Substantia nigra (tissue), 51 donors: ENCODE measurements at places on chromosomes 5 and 9.
A peak's percentile ranks its signal among the peaks of the same experiment; 100 is the strongest.

DNA sequence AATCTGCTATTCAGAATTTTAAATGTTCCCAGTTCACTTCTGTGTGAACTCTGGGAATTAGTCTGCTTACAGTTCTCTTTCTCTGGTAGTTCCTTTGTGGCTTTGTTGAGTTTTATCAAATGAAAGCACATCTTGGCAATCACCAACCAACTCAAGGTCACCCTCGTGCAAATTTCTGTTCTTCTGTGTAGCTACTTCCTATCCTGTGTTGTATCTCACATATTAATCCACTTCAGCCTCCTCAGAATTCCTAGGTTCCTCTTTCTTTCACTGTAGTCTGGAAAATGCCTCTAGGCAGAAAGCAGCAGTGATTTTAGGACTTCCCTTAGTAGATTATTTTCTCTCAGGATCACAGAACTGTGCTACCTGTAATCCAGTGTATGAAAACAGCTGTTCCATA is 100.3 kb downstream of the AUH start:
- DNase-seq = no peak

- DNase-seq = no peak
These were observed 112.9 kb upstream of the ELAVL2 start for GRCh38 chr9:23938908-23939307.

DNA sequence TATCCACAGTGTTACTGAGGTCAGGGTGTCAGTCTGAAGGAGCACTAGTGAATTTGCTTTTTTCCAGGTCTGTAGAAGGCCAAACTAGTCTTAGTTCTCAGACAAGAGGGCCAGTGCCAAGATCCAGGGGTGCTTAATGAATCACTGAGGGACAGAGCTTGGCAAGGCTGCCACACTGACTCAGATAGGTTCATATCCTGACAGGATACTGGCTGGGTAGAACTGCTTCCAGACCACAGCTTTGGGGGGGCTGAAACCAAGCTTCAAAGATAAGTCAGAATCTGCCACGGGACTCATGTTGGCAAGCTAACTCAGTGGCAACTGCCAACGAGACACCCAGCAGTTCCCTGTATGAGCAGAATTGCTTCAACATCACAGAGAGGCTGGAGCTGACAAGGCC is 1125.4 kb downstream of the EFNA5 start:
- no peak for DNase-seq

GRCh38 chr5:95107138-95107537 is 177.8 kb downstream of the MCTP1 start:
- no peak for DNase-seq

GRCh38 chr5:54457094-54457862 is 1.8 kb downstream of the HSPB3 start:
- no peak for DNase-seq

DNA sequence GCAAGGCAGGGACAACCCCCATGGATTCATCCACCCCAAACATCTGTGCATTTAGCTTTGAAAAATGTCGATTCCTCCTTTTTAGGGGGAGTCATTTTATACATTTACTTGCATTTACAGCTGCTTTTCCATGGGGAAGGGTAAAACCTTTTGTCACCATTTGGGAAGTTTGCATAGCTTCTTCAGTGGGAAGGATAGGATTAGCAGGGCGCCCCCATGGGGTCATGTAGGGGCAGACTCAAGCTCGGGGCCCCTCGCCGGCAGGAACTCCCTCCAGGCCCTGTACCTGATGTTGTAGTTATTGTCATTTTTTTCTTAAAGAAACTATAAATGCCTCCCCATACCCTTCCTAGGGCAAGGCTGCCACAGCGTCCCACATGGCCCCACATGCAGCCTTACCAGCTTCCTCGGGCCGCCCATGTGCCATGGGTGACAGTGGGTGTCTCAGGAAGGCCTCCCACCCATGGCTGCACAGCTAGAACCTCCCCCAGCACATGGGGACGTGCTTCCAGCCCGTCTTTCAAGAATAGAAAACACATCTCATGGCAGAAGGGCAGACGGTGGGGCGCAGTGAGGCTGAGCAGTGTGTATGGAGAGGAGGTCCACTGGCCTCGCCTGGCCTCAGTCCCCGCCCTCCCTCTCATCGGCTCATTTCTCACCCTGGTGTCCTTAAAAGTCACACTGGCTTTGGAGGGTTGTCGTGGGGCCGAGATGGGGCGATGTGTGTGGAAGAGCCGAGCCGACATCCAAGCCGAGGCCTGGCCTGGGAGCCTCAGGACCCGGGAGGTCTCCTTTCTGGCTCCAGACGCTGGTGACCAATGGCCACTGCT is 76.1 kb upstream of the OTULINL start:
- no peak for DNase-seq

GRCh38 chr5:135171336-135171735 is 137.3 kb upstream of the PITX1 start:
- DNase-seq = no peak

DNA sequence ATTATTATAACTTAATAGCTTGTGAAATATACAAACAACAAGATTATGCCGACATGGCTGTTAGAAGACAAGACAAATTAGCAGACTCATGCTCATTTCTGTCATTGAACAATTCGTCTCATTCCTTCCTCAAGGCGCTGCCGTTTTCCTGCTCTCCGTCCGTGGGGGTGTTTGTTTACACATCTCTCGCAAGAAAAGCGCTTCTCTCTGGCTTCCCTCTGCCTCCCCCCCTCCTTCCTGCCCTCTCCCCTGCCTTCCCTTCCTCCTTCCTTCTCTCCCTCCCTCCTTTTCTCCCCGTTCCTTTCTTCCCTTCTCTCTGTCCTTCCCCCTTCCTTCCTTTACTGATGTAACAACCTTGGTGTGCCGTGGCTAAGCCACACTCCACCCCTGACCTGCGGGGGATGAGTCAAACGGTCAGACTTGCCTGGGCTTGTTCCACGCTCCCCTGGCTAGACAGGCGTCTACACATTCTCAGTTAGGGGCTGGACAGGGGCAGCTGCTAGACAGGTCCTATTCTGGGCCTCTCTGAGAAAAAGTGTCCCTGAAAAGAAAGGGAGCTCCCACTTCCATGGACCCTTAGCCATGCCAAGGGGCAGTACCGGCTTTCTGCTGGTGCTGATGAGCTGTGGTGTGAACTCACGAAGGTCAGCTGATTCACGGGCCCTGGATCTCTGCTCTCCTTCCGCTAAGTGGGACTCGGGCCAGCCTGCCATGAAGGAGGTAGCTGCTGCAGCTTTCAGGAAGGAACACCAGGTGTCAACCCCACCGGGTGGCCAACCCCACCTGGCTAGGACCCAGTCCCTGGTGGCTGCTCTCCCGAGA is 32.0 kb upstream of the SPTLC1 start:
- DNase-seq = no peak

- DNase-seq = no peak
These were observed 49.0 kb downstream of the ZNF462 start for GRCh38 chr9:106911951-106912350.

DNA sequence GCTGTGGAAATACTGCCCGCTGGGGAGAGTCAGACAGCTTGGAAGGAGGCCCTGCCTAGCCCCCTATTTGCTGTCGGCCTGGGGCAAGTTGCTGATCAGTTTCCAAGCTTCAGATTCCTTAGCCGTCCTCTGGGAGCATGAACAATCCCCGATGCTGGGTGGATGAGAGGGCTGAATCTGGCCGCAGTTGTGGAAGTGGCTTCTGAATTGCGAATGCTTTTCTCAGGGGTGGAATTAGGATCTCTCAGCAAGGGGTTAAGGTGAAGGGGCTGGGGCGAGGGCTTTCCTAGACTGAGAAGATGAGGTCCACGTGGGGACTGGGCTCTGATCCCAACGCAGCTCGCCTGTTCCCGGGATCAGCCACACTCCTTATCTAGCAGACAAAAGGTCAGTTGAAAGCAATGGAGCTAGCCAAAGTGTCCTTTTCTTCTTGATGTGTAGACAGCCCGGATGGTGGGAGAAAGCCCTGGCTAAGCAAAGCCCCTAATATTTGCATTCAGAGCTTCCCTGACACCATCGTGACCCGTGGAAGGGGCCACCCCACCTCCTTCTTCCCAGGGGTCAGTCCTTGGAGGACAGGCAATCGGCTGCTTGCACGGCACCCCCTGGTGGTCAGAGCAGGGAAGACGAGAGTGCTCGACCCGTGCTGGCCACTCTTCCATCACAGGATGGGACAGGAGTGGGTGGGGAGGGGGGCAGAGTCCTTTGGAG is 54.9 kb downstream of the COL15A1 start:
- DNase-seq = peak; percentile 83

DNA sequence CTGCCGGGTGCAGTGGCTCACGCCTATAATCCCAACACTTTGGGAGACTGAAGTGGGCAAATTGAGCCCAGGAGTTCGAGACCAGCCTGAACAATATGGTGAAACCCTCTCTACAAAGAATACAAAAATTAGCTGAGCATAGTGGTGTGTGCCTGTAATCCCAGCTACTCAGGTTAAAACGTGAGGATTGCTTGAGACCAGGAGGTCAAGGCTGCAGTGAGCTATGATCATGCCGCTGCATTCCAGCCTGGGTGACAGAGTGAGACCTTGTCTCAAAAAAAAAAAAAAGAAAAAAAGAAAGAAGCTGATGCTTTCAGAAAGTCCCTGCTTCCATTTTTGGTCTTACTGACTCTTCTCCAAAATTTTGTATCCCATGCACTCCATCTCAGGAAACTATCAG is 31.3 kb downstream of the SNAPC3 start:
- DNase-seq = no peak

DNA sequence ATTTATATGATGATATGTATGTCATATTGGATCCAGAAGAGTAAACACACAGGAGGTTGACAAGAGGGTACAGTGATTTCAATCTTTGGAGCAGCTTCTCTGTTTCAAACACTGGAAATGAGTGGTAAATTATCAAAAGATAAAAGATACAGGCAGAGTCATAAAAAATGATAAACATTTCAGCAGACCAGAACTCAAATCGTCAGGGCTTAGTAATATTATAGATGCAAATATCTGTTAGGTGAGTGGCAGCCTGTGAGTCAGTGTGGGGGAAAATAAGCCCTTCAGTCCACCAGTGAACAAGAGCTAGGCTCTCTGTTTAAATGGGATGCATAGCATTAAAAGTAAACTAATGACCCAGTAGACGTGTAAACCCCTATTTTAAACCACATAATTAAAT is 1378.1 kb downstream of the EFNA5 start:
- DNase-seq = no peak

DNA sequence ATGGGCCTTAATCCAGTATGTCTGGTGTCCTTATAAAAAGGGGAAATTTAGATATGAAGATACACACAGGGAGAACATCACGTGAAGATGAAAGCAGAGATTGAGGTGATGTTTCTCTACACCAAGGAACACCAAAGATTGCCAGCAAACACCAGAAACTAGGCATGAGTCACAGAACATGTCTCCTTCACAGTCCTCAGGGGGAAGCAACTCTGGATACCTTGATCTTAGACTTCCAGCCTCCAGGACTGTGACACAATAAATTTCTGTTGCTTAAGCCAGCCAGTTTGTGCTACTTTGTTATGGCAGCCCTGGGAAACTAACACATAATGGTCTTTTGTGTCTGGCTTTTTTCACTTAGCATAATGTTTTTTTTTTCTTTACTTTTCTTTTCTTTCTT is 41.2 kb upstream of the STRBP start:
- DNase-seq = no peak

DNA sequence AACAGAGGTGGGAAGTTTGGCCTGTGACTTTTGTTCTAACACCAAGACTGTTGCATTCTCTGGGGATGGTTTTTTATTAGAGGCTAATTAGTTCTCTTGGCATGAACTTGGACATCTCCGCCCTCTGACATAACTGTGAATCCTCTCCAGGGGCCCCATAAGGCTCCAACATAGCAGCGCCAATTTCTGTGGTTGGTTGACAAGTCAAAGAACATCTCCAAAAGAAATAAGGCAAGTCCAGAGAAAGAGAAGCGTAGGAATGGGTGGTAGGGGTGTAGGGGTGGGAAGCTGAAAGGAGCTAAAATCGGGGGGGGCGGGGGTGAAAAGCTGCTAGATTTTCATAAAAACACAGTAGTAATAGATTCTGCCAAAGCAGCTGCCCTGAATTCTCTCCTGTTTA is 81.0 kb upstream of the DAB2 start:
- no peak for DNase-seq

DNA sequence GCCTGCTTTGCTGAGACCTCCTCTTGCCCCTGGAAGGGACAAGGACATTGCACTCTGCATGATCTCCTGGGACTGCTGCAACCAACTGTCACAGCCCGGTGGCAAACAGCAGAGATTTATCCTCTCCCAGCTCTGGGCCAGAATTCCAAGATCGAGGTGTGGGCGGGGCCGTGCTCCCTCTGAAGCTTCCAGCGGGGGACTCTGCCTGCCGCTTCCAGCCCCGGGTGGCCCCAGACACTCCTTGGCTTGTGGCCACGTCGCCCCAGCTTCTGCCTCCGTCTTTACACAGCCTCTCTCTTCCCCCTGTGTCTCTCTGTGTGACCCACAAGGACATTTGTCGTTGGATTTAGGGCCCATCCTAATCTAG is 67.1 kb downstream of the COL5A1 start:
- DNase-seq = no peak

- DNase-seq = no peak
These were observed 14.7 kb downstream of the ENC1 start for GRCh38 chr5:74625742-74626241.

GRCh38 chr9:108703429-108703828 is 152.4 kb downstream of the ACTL7B start:
- no peak for DNase-seq

DNA sequence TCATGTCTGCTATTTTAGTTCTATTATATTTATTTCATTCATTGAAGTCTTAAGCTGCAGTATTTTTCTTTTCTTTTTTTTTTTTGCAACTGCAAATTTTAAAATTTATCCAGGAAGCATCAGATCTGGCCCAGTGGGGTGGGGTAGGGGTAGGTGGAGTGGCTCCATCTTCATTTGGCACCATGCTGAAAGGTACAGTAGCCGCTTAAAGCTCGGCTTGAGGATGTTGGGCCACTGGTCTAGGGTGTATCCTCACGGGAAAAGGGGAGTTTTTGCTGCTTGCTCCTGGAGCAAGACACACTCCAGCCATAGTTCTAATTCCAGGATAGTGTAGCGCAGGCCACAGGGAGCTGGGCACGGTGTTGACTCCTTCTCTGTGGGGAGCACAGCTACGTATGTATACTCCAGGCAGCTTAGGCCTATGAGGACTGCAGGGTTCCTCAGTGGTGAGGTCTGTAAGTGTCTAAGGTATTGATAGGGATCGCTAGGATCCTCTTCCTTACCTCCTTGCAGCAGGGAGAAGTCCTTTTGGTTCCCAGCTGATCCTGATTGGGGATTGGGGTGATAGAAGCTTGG is 22.7 kb downstream of the RCL1 start:
- DNase-seq = no peak

- no peak for DNase-seq
These were observed 68.9 kb downstream of the PHF2 start for GRCh38 chr9:93645149-93645889.

GRCh38 chr5:64979531-64979930 is 210.8 kb downstream of the CWC27 start:
- no peak for DNase-seq

- no peak for DNase-seq
These were observed 15.0 kb downstream of the FGD3 start for GRCh38 chr9:92962303-92962649.

DNA sequence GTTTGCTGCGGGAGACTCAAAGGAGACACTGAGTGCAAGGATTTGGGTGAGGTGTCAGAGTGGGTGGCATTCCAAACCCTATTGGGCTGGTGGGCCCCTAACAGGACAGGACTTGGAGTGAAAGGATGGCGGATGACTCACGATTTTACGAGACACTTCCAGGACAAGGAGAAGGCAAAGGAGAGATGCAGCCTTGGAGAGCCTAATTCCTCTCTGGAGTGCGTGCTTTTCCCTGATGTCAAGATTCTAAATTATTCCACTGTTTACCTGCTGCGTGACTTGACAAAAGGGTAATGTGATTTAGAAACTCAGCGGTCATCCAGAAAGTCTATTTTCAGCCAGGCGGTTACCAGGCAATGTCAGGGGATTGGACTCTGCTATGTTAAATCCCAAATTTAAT is 41.6 kb upstream of the CD180 start:
- no peak for DNase-seq
